ENCODE measurements at places on chromosomes 3 and 15.

- DNase-seq: no peak
Measured at GRCh38 chr15:62985768-62986167, 56.8 kb upstream of the TPM1 start.

GRCh38 chr15:55494931-55495330, 13.1 kb downstream of the DNAAF4 start:
- no peak for DNase-seq

GRCh38 chr3:14563946-14564539, 23.9 kb upstream of the GRIP2 start:
- no peak for DNase-seq

- no peak for DNase-seq
Measured at GRCh38 chr3:195105389-195105788, 165.6 kb downstream of the XXYLT1 start.

DNA sequence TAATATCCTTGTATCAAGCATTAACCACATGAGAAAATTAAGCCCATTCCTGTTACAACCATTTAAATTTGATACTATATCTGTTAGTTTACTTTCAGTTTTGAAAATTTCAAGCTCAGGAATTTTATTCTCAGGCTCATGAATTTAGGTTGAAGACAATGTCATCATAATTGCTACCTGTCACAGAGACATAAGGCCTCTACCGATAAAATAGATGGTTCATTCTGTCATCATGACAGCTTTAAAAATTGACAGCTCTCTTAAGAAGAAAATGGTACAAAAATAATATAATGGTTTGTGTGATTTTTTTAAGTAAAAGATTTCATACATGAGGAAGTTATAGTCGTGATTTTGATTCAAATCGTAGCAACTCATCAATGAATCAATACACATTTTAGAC, 1003.2 kb downstream of the ROBO1 start:
- no peak for DNase-seq

GRCh38 chr15:36208868-36209582, 370.4 kb upstream of the CDIN1 start:
- DNase-seq: no peak

GRCh38 chr3:4778119-4778518, 201.1 kb upstream of the BHLHE40 start:
- no peak for DNase-seq

DNA sequence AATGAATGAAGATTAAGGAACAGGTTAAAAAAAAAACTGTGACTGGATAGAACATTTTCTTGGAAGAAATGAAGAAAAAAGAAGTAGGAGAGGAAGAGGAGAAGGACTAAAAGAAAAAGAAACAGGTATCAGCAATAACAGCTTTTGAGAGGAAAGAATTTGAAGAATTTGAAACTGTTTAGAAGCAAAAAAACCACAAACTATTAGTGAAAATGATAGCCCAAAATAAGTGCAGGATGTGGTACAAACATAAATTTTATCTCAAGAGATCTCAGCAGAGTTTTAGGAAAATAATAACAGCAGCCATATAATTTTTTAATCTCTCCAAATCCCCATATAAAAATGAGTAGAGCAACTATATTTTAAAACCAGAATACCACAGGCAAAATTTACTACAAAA, 8.8 kb upstream of the A4GNT start:
- DNase-seq: no peak

DNA sequence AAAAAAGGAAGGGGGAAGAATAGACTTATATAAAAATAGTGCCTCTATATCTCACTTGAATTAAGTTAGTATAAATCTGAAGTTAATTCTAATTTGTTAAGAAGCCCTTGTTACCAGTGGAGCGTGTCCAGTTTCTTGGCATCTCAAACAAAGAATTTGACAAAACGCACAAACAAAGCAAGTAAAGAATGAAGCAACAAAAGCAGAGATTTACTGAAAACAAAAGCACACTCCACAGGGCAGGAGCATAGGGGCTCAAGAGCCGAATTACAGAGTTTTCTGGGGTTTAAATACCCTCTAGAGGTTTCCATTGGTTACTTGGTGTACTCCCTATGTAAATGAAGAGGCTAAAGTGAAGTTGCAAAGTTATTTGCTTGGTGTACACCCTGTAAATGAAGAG, 34.0 kb upstream of the GK5 start:
- no peak for DNase-seq

GRCh38 chr3:78605178-78605577, 1162.6 kb downstream of the ROBO1 start:
- no peak for DNase-seq

DNA sequence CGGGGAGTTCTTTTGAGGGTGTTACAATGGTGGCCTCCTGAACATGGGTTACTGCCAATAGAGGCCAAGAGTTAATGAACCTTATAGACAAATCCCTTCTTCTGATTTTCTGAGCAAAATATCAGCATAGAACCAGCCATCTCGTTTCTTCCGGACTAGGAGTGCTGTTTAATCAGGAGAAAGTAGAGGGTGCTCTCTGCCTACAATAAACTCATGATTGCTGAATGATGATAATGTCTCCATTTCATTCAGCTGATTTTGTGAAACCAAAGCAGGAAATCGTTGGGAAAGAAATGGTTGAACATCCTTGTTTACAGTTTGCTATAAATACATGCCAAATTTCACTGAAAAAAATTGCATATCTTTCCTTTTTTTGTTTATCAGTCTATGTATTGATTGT, 142.8 kb upstream of the PLSCR5 start:
- DNase-seq: no peak

DNA sequence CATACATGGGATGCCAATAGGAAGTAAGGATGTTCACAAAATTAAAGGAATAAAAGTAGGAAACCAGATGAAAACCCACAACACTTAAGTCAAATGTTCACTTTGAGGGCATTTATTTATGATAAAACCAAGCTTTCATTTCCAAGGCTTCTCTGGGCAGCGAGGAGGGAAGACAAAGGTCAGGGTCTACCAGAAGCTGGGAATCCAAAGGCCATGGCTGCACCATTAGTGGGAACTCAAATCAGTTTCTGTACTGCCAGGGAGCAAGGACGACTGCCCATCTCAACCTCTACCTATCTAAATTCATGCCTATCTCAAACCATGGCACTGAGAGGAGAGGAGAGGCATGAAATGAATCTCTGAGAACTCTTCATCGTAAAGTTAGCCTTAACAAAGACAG, 22.6 kb downstream of the PBRM1 start:
- no peak for DNase-seq

GRCh38 chr15:82798104-82798503, 7.8 kb downstream of the FSD2 start:
- no peak for DNase-seq

DNA sequence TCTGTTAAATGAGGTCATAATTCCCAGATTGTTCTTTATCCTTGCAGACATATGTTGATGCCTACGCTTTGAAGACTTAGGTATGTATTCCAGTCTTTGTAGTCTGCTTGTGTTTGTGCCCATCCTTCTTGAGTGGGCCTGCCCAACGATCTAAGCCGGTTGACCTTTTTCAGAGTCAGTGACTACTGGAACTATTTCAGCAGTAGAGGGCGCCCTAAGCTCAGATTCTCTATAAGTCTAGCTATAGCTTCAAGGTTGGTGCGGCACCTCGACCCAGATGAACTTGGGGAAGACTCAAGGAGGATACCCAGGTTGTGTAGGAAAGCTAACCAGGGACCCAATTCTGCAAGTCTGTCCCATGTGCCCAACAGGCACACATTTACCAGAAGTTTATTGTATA, 228.8 kb upstream of the PPP2R3A start:
- DNase-seq: no peak

GRCh38 chr3:150161011-150161410, 190.3 kb upstream of the PFN2 start:
- DNase-seq: no peak

- DNase-seq: no peak
Measured at GRCh38 chr3:101819649-101820206, 29.6 kb upstream of the NFKBIZ start.

GRCh38 chr3:159789742-159790635, 198.6 kb upstream of the IL12A start:
- DNase-seq: no peak

DNA sequence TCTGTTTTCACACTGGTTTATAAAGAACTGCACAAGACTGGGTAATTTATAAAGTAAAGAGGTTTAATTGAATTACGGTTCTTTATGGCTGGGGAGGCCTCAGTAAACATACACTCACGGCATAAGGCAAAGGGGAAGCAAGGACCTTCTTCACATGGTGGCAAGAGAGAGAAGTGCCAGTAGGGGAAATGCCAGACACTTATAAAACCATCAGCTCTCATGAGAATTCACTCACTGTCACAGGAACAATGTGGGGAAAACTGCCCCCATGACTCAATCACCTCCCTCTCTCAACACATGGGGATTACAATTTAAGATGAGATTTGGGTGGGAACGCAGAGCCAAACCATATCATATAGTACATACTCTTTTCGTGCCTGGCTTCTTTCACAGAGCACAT, 42.4 kb downstream of the MAP2K1 start:
- no peak for DNase-seq

DNA sequence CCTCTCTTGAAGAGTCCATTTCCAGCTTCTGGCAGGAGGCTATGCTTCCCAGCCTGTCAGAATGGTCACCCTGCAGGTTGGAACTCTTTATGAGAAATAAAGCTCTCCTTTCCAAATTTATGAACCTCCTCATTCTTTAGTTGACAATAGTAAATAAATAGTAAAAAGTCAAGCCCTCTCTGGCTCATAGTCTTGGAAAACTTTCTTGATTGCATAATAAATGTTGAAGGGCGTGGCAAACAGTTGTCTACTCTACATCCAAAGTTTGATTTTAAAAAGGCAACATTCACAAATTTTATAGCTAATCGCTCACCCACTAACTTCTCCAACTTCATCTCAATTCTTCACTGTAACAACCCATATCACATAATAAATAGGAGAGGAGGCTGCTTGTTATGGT, 58.8 kb downstream of the MCF2L2 start:
- no peak for DNase-seq

DNA sequence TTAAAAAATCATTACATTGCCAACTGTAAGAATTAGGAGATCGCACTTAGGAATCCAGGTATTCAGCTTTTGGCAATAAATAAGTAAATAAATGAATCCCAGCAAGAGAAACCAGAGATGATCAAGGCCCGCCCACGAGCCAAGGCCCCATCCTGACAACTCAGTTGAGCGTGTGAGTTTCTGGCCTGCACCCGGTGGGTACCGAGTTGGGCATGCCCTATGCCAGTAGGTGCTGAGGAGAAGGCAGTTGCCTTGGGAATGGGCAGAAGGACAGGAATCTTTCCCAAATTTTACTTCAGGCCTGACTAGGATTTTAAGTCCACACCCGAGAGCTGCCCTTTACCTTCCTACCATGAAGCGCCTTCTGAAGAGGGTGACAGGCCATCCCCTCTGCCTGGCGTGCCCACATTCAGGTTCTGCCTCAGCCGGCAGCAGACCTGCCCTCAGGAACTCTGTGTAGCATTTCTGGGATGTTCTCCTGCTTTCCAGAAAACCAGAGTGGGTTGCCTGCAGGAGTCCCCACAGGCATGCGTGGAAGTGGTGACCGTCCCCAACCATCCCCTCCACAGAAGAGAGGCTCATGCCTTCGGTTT, 99.3 kb upstream of the ALDH1A3 start:
- DNase-seq: no peak

DNA sequence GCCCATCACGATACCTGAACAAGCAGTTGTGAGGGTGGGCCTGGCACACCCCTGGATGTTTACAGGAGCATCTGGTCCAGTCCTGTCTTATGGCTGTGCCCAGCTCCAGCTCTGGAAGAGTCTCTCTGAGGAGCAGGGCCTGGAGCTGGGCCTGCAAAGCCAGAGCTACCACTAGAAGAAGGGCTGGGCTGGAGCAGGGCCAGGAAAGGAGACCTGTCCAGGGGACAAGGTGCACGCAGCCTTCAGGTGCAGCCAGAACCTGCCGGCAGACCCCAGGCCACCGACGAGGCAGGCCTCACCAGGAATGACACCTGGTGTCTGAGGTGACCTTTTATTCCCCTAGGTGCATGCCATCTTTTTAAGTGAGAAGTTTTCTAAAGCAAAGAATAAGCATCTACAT, 8.4 kb upstream of the BCL2L10 start:
- no peak for DNase-seq

DNA sequence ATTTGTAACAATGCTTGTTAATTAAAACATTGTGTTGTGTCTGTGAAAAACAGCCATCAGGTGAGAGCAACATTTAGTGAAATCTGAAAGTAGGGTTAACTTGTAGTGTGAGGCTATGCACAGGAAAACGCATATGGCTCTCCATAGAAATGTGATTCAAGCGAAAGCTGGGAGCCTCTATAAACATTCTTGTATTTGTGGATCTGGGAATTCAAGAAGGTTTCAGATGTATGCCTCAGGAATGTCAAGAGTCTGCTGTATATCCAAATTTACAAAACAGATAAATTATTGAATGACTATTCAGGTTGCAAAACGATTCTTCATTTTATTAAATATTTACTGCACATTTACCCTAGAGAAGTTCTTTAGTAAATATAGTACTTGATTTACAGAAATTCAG, 166.0 kb downstream of the THSD4 start:
- DNase-seq: no peak

- no peak for DNase-seq
Measured at GRCh38 chr3:46721009-46721408, 3.3 kb upstream of the PRSS50 start.

DNA sequence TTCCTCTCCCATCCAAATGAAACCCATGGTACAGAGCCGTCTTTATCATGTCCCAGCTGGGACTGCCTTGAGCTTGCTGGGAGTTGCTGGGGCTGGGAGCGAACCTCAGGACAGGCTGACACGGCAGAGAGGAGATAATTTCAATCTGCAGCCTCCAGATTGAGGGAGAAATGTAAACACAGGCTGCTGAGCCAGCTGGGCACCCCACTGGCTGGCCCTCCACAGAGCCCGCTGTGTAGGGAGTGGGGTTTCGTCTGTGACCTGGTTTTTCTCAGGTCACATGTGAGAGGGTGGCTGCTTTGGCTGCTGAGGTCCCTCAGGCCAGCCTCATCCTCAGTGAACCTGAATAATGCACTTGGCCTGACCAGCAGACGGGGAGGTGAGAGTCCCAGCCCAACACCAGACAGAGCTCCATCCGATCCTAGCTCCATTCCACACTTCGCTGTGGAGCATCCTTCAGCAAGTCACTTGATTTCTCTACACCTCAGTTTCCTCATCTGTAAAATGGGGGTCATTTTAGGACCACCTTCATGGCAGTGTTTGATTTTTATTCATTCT, 121.6 kb upstream of the MRPS22 start:
- no peak for DNase-seq

DNA sequence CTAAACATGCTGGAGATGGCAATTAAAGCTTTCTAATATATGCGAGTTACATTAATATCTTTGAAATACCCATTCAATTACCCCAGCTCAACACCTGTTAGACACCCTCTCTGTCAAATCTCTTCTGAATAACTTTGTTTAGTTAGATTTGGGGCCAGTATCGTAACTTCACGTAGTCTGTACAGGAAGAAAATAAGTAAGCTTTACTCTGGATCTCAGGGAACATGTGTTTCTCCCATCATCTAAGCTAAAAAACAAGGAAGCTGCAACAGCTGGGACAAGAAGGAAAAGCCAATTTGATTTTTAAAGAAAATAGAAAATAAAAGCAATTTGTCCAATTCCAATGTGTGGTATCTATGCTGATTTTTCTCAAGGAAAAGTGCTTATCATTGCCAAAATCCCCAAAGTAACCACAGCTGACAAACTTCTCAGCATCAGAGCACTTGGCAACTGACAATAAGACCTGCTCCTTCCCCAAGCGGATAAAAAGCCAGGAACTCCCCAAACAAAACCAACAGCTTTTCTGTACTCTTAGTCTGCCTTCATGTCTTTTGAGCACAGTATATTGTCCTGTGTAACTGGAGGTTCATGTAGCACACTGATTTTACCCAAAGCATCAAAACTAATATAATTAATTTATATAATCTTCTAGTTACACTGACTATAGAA, 279.1 kb downstream of the ZBTB20 start:
- DNase-seq: no peak

GRCh38 chr3:20935791-20936190, 749.8 kb upstream of the SGO1 start:
- DNase-seq: no peak

Data from stimulated activated CD4-positive, alpha-beta T cell treated with anti-CD3 and anti-CD28 coated beads, Interleukin-15, amount 100 ng/mL, for 48 hours (primary cell).